ENCODE measurements at places on chromosomes 3 and 15.

DNA sequence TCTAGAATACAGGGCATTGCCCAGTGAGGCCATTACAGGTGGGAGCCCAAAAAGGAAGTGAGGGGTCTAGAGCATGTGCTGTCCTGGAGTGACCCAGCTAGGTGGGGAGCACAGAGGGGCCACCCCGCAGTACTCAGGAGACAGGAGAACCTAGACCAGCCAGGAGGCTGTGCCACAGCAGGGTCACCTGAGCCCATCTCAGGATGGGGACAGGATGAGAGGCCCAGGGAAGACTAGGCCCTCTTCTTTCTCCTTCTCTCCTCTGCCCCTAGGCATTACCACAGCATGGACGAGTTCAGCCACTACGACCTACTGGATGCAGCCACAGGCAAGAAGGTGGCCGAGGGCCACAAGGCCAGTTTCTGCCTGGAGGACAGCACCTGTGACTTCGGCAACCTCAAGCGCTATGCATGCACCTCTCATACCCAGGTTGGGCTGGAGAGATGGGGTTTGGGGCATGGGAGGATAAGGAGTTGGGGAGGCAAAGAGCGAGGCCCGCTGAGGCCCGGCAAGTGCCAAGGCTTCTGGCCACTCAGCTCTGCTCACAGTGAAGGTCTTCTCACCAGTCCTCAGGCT, 20.6 kb downstream of the LOXL1 start:
- DNase-seq = no peak

DNA sequence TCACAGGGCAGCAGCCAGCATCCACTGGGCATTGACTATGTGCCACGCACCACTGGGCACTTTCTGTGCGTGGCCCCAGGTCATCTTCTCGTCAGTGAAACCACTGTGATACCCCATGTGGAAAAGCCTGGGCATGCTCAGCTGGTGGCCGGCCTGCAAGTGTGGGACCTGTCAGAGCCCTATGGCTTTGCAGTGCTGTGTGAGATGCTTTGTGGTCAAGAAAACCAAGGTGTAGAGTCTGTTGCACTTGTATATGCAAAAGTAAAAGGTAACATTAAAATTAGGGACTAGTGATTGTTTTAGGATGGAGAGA, 69.5 kb downstream of the PGPEP1L start:
- DNase-seq = no peak

GRCh38 chr15:85030301-85030929, 48.8 kb downstream of the PDE8A start:
- no peak for DNase-seq

- DNase-seq = no peak
These were observed 206.1 kb upstream of the LRIG1 start for GRCh38 chr3:66706890-66707289.

GRCh38 chr3:178709051-178709450, 172.8 kb downstream of the KCNMB2 start:
- DNase-seq = no peak

GRCh38 chr3:186209810-186210752, 101.2 kb upstream of the ETV5 start:
- DNase-seq = no peak

- no peak for DNase-seq
These were observed 173.2 kb upstream of the PRICKLE2 start for GRCh38 chr3:64398476-64398875.

GRCh38 chr15:91973481-91973880, 120.0 kb downstream of the SLCO3A1 start:
- no peak for DNase-seq

DNA sequence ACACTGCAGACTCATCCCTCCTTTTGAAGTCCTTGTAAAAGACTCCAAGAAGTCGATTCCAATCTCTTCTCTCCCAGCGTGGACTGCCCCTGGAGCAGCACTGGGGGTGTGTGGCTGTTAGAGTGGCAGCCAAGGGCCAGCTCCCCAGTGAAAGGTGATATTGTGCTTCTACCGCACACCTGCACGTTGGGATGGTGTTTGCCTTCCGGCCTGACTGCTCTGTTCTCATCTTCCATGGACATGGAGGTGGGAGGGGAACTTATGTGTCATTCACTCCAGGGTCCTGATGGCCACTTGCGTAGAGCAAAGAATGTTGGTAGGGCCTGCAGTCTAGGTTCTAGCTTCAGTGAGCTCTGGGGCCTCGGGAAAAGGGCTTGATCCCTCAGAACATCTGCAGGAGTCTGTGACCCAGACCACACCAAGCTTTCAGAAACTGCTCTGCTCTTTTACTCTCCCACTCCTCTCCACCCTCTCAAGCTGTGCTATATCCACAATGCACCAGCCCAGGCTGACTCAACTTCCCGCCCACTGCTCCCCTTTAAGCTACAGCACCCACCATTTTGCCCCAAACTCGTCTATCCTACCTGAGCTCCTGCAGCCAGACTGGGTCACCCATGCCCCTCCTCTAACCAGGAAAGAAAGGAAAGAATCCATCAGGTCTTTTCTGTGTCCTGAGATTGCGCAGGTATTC, 31.3 kb downstream of the LIPC start:
- DNase-seq = no peak

DNA sequence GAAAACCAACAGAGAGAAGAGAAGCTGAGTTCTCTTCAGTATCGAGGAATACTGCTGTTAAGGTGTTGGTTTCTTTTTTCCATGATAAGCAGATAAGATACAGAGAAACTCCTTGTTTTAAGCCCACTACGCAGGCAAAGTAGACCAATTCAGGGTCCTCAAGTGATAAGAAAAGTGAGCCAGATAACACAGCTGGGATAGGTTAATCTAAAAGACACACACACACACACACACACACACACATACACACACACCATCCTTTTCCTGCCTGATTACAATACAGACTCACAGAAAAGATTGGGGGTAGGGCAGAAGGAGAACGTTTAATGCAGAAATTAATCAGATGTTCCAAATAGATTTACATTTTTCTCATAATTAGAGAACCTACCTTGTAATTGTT, 6.5 kb upstream of the PHLDB2 start:
- DNase-seq = no peak
